Left cardiac atrium (tissue), 4 donors: ENCODE measurements at places on chromosomes 11 and 22. TPM values are rescaled to one million over a fixed set of nuclear protein-coding genes. Genes with fewer than 3 reads are reported as not detected.

Gene FAM180B
- total RNA-seq = 0.41 TPM

Gene ANO9
- 1.6 TPM for total RNA-seq

DNA sequence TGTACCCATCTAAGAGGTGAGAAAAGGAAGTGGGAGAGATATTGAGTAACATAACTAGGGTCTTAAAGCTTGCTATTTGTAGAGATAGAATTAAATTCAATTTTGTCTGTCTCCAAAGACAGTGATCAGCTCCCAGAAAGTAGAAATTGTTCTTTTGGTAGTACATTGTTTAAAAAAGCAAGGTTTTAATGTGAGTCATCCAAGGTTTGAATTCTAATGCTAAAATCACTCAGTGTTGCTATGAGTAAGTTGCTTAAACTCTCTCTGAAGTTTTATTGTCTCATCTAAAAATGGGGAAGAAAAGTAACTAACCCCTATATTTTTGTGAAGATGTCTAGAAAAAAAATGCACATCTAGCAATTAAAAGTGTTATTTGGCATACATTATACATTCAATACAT lies 1004.5 kb upstream of the CCDC90B start:
- DNase-seq = no peak

GRCh38 chr11:62501432-62501891 lies 45.1 kb downstream of the AHNAK start:
- peak; percentile 57 for DNase-seq

- no peak for DNase-seq
Observed at GRCh38 chr11:119783466-119784400, 54.7 kb upstream of the NECTIN1 start.

- peak; percentile 21 for DNase-seq
Observed at GRCh38 chr11:2746401-2747247, 46.8 kb upstream of the KCNQ1OT1 start.

- no peak for DNase-seq
Observed at GRCh38 chr11:2263071-2263565, 7.3 kb downstream of the ASCL2 start.
